GM20000 (cell line): ENCODE measurements at places on chromosomes 4 and X.

GRCh38 chr4:24742773-24743172, 52.6 kb upstream of the SOD3 start:
- DNase-seq = no peak

DNA sequence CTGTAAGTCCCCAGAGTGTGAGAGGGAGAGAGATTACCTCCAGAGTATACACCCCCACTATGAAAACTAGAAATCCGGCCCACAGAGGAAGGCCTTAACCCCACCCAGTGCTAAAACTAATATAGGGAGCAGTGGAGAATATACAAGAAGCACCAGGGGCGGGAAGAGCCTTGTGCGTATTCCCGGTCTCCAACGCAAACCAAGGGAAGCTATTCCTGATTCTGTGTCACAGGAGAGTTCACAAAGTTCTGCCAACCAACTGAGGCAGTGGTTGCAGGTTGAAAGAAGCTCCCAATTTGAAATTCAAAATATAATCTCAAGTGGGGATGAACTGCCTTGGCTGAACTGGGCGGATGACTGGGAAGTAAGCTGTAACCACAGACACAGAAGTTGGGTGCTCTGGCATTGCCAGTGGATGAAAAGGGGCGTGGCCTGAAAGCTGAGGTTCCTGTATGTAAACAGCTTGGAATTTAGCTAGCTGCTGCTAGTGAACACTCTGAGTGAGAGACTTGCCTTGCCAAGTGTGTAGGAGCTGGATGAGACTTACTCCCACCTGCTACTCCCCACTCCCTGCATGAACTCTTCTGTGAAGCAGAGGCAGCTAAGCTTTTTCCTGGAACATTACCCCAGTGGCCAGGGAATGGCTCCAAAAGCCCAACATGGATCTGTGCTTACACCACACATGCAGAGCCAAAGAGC, 32.7 kb downstream of the ELF2 start:
- no peak for DNase-seq

DNA sequence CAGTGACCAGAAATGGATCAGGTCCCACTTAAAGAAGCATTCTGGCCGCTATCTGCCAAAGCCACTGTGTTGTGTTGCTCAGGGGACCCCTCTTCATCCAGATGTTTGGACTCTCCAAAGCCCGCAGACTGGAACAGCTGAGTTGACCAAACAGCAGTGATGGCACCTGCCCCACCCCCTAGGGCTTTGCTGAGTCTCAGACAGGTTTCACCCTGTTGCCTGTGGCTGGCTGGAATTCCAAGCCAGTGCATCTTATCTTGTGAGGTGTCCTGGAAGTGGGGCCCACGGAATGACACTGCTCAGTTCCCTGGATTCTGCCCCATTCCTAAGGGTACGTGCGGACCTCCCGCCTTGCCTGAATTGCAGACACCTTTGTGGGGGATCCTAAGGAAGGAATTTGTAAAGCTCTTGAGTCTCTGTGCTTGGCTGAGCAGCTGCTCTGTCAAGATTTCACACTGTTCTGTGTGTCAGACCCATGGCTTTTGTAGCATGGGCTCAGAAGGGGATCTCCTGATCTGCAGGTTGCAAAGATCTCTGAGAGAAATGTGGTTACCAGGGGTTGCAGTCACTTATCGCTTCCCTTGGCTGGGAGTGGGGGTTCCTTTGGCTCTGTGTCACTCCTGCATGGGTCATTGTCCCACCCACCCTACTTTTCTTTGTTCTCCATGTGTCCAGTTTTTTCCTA, 1707.9 kb upstream of the PCDH10 start:
- DNase-seq = no peak

DNA sequence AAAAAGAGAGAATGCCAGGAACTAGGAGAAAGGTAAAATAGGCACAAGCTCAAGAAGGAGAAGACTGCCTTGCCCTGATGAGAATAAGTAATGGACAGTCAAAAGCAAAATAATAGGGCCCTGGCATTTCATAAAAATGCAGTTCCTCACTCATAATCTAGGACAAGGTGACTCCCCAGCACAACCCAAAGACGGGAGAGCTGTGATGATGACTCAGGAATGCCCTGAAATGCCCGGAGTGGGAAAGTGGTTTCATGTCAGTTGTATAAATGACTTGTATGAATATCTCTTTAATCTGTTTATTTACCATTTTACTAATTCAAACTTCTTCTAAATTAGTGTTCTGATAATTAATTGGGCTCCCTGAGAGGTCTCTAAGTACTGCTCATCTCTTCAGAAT, 28.8 kb upstream of the SETD7 start:
- DNase-seq = no peak

- no peak for DNase-seq
Measured at GRCh38 chrX:109940411-109940810, 62.5 kb upstream of the TMEM164 start.

GRCh38 chrX:139936259-139936658, 3.4 kb upstream of the ATP11C start:
- no peak for DNase-seq

GRCh38 chrX:107715331-107716117, 60.1 kb downstream of the TSC22D3 start:
- DNase-seq = no peak

DNA sequence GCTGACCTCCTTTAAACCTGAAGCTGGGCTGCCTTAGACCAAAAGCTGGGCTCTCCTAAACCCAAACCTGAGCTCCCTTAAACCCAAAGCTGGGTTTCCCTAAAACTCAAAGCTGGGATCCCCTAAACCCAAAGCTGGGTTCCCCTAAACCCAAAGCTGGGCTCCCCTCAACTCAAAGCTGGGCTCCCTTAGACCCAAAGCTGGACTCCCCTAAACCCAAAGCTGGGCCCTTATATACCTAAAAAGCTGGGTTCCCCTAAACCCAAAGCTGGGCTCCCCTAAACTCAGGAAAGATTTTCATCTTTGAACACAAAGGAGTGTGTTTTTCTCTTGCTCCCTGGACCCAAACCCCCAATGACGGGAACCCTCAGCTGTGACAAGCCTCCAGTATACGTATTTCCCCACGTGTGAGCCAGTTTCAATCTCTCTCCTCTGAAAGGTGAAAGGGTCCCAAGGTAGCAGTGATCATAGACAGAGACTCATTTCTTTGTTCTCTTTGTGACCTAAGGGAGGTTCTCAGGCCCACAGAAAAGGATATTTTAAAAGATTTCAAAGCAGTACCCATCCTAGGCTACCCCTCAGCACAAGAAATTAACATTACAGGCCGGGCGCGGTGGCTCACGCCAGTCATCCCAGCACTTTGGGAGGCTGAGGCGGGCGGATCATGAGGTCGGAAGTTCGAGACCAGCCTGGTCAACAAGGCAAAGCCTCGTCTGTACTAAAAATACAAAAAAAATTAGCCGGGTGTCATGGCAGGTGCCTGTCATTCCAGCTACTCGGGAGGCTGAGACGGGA, 31.3 kb upstream of the ASMTL start:
- peak; percentile 74 for DNase-seq

- no peak for DNase-seq
Measured at GRCh38 chr4:33176566-33176965, 2456.4 kb downstream of the PCDH7 start.

DNA sequence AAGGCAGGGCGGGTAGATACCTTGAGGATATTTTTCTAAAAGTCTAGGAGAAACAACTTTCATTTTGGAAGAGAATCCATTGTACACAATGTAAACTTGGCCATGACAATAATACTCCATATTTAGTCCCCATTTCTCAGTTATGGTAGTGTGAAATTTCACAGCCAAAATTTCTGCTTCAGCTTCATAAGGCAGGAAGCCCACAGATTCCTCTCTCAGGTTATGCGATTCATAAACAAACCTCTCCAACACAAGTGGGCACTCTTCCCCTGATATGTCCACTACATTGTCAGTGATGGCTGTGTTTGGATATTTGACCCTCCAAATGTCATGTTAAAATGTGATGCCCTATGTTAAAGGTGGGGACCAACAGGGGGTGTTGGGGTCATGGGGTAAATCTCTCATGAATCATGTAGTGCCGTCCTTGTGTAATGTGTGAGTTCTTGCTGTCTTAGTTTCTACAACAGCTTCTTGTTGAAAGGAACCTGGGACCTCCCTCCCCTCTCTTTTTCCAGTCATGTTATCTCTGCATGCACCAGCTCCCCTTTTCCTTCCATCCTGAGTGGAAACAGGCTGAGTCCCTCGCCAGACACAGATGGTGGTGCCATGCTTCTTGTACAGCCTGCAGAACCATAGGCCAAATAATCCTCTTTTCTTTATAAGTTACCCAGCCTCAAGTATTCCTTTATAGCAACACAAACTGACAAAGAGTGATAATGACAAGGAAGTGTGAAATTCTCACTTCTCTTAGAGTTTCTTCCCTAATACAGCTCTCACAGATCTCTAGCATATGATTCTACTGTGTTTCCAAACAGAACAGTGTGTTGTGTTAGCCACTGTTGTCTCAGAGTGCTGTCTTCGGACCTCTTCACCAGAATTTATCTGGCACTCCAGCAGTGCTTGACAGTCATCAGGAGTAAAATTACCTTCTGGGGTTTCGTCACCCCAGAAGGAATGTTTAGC, 598.4 kb upstream of the GNPDA2 start:
- no peak for DNase-seq

DNA sequence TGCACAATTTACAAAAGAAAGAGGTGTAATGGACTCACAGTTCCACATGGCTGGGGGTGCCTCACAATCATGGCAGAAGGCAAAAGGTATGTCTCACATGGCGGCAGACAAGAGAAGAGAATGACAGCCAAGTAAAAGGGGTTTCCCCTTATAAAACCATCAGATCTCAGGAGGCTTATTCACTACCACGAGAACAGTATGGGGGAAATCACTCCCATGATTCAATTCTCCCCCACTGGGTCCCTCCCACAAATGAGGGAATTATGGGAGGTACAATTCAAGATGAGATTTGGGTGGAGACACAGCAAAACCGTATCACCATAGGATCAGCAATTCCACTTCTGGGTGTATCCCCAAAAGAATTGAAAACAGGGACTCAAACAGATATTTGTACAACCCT, 97.5 kb upstream of the STX18 start:
- no peak for DNase-seq

GRCh38 chrX:56253832-56254703, 21.9 kb downstream of the KLF8 start:
- no peak for DNase-seq

GRCh38 chr4:135050086-135050717, 848.6 kb upstream of the PABPC4L start:
- DNase-seq = no peak

GRCh38 chrX:134780908-134781307, 122.6 kb upstream of the PLAC1 start:
- DNase-seq = no peak

- DNase-seq = no peak
Measured at GRCh38 chr4:150033081-150033480, 45.2 kb upstream of the DCLK2 start.

DNA sequence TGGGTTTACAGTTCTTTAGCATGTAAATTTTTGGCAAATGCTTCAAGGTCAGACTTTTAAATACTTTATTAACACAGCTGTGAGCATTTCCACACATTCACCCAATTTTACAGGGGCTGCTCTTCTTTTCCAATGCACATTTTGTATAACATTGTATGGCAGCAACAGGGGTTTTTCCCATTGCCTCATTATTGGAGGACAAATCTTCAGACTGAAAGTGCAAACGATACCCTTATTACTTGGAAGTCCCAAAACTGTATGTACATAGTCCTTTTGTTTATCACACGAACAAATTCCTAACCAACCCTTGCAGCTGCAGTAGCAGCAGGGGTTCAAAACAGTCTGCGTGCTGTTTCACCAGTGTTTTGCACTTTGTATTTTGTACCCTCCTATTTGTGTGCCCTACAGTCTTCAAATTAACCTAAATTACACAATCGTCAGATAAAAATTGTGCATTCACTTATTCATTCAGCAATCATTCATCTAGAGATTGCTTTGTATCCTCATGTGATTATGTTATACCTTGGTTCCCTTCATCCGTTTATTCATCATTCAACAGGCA, 330.7 kb upstream of the RASGEF1B start:
- DNase-seq = no peak

DNA sequence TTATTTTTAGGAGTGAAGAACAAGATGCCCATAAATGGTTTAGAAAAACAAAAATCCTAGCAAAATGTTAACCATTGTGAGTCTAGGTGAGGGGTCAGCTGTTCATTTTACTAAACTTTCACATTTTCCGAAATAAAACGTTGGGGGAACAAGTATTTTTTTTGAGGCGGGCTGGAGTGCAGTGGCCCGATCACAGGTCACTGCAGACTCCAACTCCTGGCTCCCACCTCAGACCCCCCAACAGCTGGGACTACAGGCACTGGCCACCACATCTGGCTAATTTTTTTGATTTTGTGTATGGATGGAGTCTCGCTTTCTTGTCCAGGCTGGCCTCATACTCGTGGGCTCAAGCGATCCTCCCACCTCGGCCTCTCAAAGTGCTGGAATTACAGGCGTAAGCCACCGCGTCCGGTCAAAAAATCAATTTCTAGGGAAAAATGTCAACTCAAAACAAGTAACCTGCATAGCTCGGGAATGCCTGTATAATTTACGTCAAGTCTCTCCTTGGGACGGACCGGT, 742 bp upstream of the TAF1 start:
- no peak for DNase-seq

- DNase-seq = no peak
Measured at GRCh38 chrX:64976673-64977040, 407 bp upstream of the ZC4H2 start.

- no peak for DNase-seq
Measured at GRCh38 chr4:86972997-86973396, 38.2 kb downstream of the AFF1 start.

DNA sequence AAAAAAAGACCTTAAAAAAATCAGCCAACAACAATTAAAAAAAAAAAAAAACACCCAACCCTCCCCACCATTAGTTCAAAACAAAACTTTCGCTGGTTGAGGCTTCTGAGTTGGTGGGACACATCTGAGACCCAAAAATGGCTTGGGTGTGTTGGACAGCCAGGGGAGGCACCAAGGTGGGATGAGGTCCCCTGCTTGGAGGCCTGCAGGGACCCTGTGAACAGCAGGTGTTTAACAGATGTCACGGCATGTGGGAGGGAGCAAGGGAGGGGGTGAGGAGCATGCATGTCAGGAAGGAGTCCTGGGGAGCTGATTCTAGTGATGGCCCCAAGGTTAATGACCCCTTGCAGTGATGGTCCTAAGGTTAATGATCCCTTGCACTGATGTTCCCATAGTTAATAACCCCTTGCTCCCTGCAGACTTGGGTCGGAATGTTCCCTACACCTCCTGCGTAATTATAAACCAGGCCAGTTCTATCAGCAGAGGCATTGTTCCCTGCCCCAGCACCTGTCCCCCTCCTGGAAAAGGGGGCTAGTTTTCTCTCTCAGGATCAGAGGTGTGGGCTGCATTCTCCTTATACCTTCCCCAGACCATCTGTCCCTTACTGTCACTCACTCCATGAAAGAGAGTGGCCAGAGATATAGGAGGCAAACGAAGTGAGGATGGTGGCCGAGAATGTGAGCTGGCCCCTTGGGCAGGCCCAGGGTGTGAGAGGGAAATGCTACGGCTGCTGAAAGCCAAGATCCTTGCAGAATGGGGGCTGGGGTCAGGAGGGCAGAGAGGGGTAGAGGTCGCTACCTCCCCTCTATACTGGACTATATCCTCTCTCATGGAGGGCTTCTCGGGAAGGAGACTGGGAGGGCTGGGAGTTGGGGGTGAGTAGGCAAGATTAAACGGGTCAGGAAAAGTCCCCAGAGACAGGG, 2.3 kb upstream of the FOXP3 start:
- no peak for DNase-seq

- DNase-seq = no peak
Measured at GRCh38 chr4:31674313-31674947, 954.3 kb downstream of the PCDH7 start.

- DNase-seq = no peak
Measured at GRCh38 chrX:153671589-153672530, 1.8 kb downstream of the PNCK start.

- no peak for DNase-seq
Measured at GRCh38 chr4:56857601-56858309, 36.3 kb upstream of the SPINK2 start.
